ENCODE measurements at places on chromosomes 3 and 15. TPM values are rescaled to one million over a fixed set of nuclear protein-coding genes. Genes with fewer than 3 reads are reported as not detected.

PYGO1 gene
- total RNA-seq: 2.0 TPM

COL6A5 gene
- 0.76 TPM for total RNA-seq

DVL3 gene
- 28.9 TPM for total RNA-seq

ZNF501 gene
- total RNA-seq: 0.85 TPM

MFGE8 gene
- 53.4 TPM for total RNA-seq

TMCO5A gene
- total RNA-seq: not detected

LRRC2 gene
- total RNA-seq: 2.7 TPM

ATP1B3 gene
- 61.0 TPM for total RNA-seq

GOLGA6B gene
- total RNA-seq: not detected

ST3GAL6 gene
- 5.3 TPM for total RNA-seq

SV2B gene
- not detected for total RNA-seq

FAM227B gene
- total RNA-seq: 0.80 TPM

SGO1 gene
- 1.3 TPM for total RNA-seq

OR5K2 gene
- total RNA-seq: not detected

SCAP gene
- total RNA-seq: 68.7 TPM

NANOGP8 gene
- total RNA-seq: not detected

CCDC54 gene
- not detected for total RNA-seq

LRRN1 gene
- not detected for total RNA-seq

TGM4 gene
- not detected for total RNA-seq

KIF7 gene
- total RNA-seq: 0.35 TPM

TMOD3 gene
- total RNA-seq: 62.3 TPM

ISG20 gene
- total RNA-seq: 17.2 TPM

PFN2 gene
- total RNA-seq: 39.3 TPM

WNT7A gene
- 0.73 TPM for total RNA-seq

POPDC2 gene
- 0.18 TPM for total RNA-seq

OXTR gene
- 3.8 TPM for total RNA-seq

C2CD4A gene
- 0.18 TPM for total RNA-seq

RAB8B gene
- total RNA-seq: 22.7 TPM

ITGB5 gene
- 69.6 TPM for total RNA-seq

EIF3J gene
- total RNA-seq: 44.6 TPM

FANCD2OS gene
- total RNA-seq: not detected

C3orf49 gene
- not detected for total RNA-seq

TRAIP gene
- total RNA-seq: 10.1 TPM

RETNLB gene
- not detected for total RNA-seq

TTC23 gene
- total RNA-seq: 27.7 TPM

TEX55 gene
- total RNA-seq: not detected

EOMES gene
- 0.19 TPM for total RNA-seq

NOX5 gene
- 0.31 TPM for total RNA-seq

MUC4 gene
- 51.0 TPM for total RNA-seq

THSD4 gene
- total RNA-seq: 232 TPM

ZIC1 gene
- total RNA-seq: not detected

SLC24A5 gene
- not detected for total RNA-seq

TMC3 gene
- not detected for total RNA-seq

ZNF660 gene
- total RNA-seq: 0.09 TPM

FETUB gene
- total RNA-seq: 23.3 TPM

FANCD2 gene
- total RNA-seq: 3.8 TPM

GXYLT2 gene
- 2.0 TPM for total RNA-seq

CP gene
- 15.8 TPM for total RNA-seq

FBXO40 gene
- total RNA-seq: not detected

DALRD3 gene
- total RNA-seq: 42.4 TPM
